ENCODE measurements at places on chromosomes 16 and 17.

DNA sequence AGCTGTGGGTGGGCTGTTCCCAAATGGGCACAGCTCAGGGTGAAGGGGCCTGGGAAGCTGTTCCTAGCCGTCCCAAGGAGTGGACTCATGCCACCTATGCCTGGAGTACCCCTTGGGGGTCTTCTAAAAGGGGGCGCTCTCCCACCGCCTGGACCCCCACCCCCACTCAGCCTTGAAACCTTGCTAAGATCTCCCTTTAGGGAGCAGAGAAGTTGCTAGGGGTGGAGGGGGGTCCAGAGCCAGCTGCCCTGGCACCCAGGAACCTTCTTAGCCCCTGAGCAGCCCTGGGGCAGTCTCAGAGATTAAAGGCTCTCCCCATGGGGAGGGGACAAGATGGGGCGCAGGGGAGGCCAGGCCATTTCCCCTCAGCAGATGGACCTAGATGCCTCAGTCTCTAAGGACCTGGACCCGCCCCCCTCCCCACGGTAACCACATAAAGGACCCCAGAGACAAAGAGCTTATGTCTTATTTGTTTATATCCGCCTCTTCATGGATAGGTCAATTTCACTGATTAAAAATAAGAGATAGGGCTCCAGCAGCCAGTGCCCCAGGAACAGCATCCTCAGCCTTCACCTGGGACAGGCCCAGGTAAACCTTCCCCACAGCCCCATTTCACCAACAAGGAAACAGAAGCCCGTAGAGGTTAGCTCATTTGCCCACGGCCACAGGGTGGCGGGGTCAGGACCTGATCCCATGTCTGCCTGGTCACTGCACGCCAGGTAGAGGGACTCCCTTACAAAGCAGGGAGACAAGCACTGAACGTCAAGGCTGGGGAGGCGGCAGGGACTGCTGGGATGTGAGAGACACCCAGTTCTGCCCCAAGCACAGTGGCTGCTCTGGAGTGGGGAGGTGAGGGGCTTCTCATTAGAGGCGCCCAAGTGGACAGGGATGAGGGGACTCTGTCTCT, 3.4 kb downstream of the MTSS2 start:
- DNase-seq: no peak

- DNase-seq: no peak
Observed at GRCh38 chr17:42230225-42230624, 35.9 kb upstream of the GHDC start.

DNA sequence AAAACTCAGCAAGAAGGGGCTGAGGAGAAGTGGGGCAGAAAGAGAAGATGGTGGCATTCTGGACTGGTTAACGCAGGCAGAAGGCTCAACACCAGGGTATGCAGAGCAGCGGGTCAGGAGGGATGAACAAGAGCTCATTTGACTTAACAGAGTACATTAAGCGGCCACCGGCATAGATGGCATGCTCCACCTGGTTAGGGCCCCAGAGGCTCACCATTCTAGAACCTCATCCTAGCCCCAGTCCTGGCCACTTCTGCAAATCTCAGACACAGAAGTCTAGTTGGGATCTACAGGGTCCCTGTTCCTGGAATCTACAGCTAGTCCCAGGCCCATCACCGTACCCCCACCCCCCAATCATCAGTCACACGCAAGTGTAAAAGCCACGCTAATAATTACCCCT, 1.7 kb upstream of the MYO1C start:
- DNase-seq: no peak

DNA sequence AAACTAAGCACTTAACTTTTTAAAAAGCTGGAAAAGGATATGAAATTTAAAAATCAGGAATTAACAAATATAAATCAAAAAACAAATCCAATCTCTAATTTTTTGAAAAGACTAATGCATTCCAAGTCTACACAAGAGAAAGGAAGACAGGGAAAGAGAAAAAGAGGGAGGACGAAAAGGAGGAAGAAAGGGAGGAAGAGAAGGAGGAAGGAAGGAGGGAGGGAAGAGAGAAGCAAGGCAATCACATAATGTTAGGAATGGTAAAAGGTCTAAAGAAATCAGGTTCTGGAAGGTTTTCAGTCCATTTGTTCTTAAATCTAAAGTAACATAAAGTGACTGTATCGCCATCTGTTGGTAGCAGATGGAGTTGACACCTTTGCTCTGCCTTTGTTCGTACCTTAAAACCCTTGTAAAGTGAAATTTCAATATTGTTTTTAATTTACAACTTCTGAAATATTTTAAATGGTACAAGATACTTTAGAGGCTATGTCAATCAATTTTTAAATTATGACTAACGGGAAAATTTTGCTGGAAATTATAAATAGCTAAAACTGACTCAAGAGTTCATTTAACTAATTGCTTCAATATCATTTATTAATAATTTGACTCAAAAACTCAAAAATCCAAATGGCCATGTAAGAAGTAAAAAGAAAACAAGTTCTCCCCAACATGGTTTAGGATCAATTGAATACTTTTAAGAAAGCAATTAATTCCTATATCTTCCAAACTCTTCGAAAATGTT, 20.4 kb upstream of the CDYL2 start:
- DNase-seq: peak; percentile 68

GRCh38 chr16:76336112-76336511, 58.9 kb downstream of the CNTNAP4 start:
- no peak for DNase-seq
